ENCODE measurements at places on chromosomes 1 and 21.

GRCh38 chr1:12386130-12386529 is 156.3 kb downstream of the VPS13D start:
- DNase-seq = no peak
- no peaks in the 10 kb centered on the region for H3K4me1 ChIP-seq
- peaks cover 86% of the 10 kb centered on the region for H3K36me3 ChIP-seq
- no peak overlapping the region for H3K4me3 ChIP-seq

DNA sequence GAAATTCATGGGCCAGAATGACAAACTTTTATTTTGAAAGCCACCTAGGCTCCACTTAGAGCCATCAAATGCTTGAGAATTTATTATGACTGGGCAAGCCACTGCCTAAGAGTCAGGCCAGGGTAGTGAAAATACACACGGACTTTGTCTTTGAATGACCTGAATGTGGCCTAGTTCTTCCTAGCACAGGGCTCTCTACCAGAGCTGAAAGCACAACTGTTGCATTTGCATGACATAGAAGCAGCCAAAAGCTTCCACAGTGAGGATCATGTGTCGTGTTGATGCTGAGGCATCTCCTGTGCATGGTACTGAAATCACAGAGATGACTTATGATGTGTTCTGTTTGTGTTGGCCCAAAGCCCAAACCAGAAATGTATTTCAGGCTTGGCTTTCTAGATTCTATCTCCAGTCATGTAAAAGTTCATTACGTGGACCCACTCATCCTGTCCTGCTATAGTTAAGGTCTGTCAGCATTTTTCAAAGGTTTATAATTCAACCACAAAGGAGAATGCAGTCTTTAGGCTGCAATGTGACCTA is 164.0 kb upstream of the UBE2U start:
- no peaks in the 10 kb centered on the region for H3K27me3 ChIP-seq
- no peak overlapping the region for H3K4me3 ChIP-seq
- DNase-seq = no peak
- H3K27ac ChIP-seq = peak overlapping the region; percentile 71
- H3K36me3 ChIP-seq = no peaks in the 10 kb centered on the region
- H3K4me1 ChIP-seq = no peaks in the 10 kb centered on the region

DNA sequence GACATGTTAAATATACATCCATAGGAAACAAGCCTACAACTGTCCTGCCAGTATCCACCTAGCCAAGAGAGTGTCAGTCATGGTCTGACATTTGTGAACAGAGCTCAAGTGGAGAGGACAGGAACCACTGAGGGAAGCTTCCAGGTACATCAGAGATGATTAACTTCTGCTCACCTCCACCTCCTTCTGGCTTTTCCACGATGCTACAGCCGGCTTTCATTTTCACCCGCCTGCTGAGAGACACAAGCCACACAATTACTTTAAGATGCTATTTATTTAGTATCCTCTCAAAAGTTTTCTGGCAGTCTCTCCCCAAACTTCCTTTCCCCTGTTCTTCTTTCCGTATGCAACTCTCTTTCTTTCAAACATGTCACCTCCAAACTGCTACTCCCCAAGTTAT is 2.1 kb downstream of the ETV3 start:
- DNase-seq = no peak
- no peak overlapping the region for H3K4me3 ChIP-seq
- H3K36me3 ChIP-seq = peaks cover 47% of the 10 kb centered on the region

- no peak for DNase-seq
- H3K4me1 ChIP-seq = peaks cover 7% of the 10 kb centered on the region
- H3K36me3 ChIP-seq = no peaks in the 10 kb centered on the region
- H3K4me3 ChIP-seq = peak within 1 kb of the TSS; percentile 47
- no peaks in the 10 kb centered on the region for H3K27me3 ChIP-seq
Observed at GRCh38 chr21:38498057-38498833, at the start of gene ERG. TSS of gene ERG (minus strand) at chr21:38498477. CDS start at chr21:38498380, 97 bp downstream.

- DNase-seq = peak; percentile 90
- no peak overlapping the region for H3K27ac ChIP-seq
- H3K4me3 ChIP-seq = no peak overlapping the region
- no peaks in the 10 kb centered on the region for H3K4me1 ChIP-seq
- no peaks in the 10 kb centered on the region for H3K27me3 ChIP-seq
Observed at GRCh38 chr1:152458384-152459185, 44.5 kb upstream of the CRNN start.

DNA sequence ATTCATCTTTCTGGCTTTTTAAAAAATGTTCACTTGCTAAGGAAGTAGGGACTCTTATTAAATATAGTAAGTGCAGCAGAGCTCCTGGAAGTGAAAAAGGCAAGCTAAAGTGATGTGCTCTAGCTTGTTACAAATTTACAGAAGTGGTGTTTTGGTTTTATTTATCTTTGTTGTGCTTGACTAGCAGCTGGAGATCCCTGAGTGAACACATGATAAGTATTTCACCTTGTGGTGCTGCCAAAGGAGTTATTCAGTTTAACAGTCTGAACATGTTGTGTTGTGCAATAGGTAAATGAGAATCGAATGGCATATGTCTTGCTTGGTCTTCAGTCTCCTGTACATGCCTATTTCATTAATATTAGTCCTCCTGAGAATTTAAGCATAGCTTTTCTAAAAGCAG is 315.7 kb downstream of the TPR start:
- no peaks in the 10 kb centered on the region for H3K4me1 ChIP-seq
- no peaks in the 10 kb centered on the region for H3K27me3 ChIP-seq
- no peak overlapping the region for H3K27ac ChIP-seq
- DNase-seq = no peak
- H3K4me3 ChIP-seq = no peak overlapping the region
- no peaks in the 10 kb centered on the region for H3K36me3 ChIP-seq

- no peak for DNase-seq
- H3K36me3 ChIP-seq = no peaks in the 10 kb centered on the region
- no peak overlapping the region for H3K4me3 ChIP-seq
- no peaks in the 10 kb centered on the region for H3K4me1 ChIP-seq
- H3K27me3 ChIP-seq = no peaks in the 10 kb centered on the region
Observed at GRCh38 chr1:179187735-179188471, 41.6 kb downstream of the ABL2 start.

- H3K36me3 ChIP-seq = no peaks in the 10 kb centered on the region
- H3K4me1 ChIP-seq = no peaks in the 10 kb centered on the region
- no peaks in the 10 kb centered on the region for H3K27me3 ChIP-seq
Observed at GRCh38 chr1:69568421-69569174, 876 bp downstream of the LRRC7 start.

GRCh38 chr1:196732526-196732925 is 42.1 kb upstream of the CFHR3 start:
- no peak for DNase-seq
- H3K4me3 ChIP-seq = no peak overlapping the region
- peaks cover 7% of the 10 kb centered on the region for H3K36me3 ChIP-seq
- no peaks in the 10 kb centered on the region for H3K4me1 ChIP-seq
- no peak overlapping the region for H3K27ac ChIP-seq

- no peak overlapping the region for H3K27ac ChIP-seq
- peaks cover 7% of the 10 kb centered on the region for H3K4me1 ChIP-seq
- H3K4me3 ChIP-seq = no peak overlapping the region
- H3K27me3 ChIP-seq = no peaks in the 10 kb centered on the region
- H3K36me3 ChIP-seq = no peaks in the 10 kb centered on the region
Observed at GRCh38 chr1:246450611-246451251, 56.3 kb downstream of the SMYD3 start.

GRCh38 chr1:1020000-1020404 is at the start of gene AGRN:
TSS of gene AGRN (plus strand) at chr1:1020120. CDS start at chr1:1020173, 53 bp downstream.
- H3K27ac ChIP-seq = peak within 1 kb of the TSS; percentile 94
- H3K4me3 ChIP-seq = peak within 1 kb of the TSS; percentile 69

DNA sequence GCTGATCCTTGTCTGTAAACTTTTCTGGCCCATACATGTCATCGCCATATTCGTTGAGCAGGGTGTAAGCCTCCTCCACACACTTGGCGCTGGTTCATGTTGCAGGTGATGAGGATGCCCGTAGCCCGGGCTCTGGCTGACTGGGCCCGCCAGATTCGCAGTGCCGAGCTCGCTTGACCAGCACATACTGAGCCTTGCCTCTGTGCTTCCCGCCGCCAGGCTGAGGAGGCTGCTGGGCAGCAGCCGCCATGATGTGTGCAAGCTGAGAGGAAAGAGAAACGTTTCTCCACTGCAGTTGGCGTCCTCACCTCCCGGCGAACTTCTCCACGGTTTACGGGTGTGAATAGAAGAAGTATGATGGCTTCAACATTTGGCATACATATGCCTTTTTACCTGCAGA is 89.2 kb downstream of the LTN1 start:
- H3K27ac ChIP-seq = no peak overlapping the region
- no peaks in the 10 kb centered on the region for H3K27me3 ChIP-seq
- no peak overlapping the region for H3K4me3 ChIP-seq
- no peaks in the 10 kb centered on the region for H3K4me1 ChIP-seq
- no peaks in the 10 kb centered on the region for H3K36me3 ChIP-seq

GRCh38 chr1:84570436-84571149 is 3.6 kb downstream of the CTBS start:
- H3K4me1 ChIP-seq = peaks cover 8% of the 10 kb centered on the region
- DNase-seq = no peak
- no peak overlapping the region for H3K4me3 ChIP-seq
- no peaks in the 10 kb centered on the region for H3K27me3 ChIP-seq
- H3K36me3 ChIP-seq = peaks cover 11% of the 10 kb centered on the region

- H3K27ac ChIP-seq = peak overlapping the region; percentile 81
- H3K36me3 ChIP-seq = no peaks in the 10 kb centered on the region
- peaks cover 6% of the 10 kb centered on the region for H3K4me1 ChIP-seq
- no peaks in the 10 kb centered on the region for H3K27me3 ChIP-seq
- DNase-seq = no peak
Observed at GRCh38 chr1:14944471-14944985, 209.0 kb upstream of the TMEM51 start.

GRCh38 chr1:25933479-25934365 is 27.5 kb upstream of the STMN1 start:
- peaks cover 8% of the 10 kb centered on the region for H3K4me1 ChIP-seq
- no peak overlapping the region for H3K27ac ChIP-seq
- DNase-seq = no peak
- no peaks in the 10 kb centered on the region for H3K27me3 ChIP-seq

DNA sequence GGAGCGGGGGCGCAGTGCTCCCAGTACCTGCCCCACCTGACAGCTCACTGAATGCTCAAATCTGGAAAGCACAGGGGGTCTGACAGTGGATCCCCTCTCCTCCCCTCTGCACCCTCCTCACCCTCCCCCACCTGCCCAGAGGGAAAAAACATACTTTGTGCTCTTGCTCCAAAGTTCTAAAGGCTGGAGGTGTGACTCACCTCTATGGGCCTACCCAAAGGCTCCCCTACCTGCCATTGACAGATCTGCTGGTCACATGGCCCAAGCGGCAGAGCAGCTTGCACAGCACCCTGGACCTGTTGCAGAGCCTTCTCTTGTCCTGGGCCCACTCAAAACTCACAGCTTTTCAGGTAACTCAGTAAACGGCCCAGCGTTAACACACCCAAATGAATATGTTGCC is 55.7 kb downstream of the ADSS2 start:
- no peaks in the 10 kb centered on the region for H3K36me3 ChIP-seq
- no peak overlapping the region for H3K27ac ChIP-seq

DNA sequence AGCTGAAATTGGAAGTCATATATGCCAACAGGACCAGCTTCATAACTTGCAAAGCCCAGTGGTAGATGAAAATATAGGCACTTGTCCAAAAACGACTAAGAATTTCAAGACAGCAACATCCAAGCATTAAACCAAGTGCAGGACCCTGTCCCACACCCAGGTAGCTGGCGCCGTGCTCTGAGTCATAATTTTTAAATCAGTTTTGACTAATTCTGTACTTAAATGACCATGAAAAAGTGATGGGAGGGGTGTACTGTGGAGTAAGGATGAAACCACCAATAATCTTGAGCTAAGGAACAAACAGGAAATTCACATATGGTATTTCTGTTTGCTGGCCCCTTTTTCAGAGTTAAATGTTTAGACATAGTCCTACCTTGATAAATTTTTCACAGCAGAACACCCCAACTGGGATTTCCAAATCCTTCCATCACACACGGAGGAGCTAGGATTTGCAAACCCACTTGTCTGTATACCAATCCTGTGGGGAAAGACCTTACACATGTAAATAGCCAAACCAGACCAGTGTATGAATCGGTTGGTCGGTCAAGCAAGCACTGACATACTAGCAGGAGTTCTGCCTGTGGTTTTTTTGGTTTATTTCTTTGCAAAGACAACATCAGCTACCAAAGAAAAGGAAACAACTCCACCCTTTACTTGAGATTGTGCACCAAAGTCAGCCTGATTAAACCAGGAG is 235.7 kb upstream of the RAB4A start:
- H3K4me3 ChIP-seq = no peak overlapping the region
- no peak overlapping the region for H3K27ac ChIP-seq
- H3K27me3 ChIP-seq = no peaks in the 10 kb centered on the region
- no peaks in the 10 kb centered on the region for H3K36me3 ChIP-seq

DNA sequence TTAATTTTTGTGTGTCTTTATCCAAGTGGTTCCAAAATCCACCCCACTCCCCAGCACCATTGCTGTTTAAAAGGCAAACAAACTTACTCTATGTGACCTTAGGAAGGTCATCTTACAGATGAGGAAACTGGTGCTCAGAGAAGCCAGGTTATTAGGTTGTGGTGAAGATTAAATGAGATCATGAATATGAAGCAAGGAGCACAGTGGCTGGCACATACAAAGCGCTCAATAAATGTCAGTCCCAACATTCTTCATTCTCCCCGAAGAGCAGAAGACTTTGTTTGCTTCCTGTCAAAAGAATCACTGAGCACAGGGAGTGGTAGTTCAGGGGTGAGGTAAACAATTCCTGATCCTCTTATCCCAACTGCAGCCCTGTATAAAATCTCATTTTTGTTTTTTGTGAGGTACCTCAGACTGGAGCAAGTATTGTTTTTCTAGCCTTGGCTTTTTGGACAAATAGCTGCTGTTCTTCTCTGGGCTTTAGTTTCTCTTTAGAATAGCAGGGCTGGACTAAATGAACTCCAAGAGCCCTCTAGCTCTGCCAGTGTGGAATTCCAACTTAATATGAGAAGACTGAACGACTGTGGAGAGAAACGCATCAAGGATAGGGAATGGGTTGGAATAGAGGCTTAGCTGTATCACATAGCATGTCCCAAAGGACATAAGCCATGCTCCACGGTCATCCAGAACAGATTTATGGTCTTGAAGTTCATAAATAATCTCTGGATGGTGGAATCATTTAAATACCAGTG is 455.3 kb upstream of the USP24 start:
- peak overlapping the region; percentile 39 for H3K27ac ChIP-seq
- DNase-seq = no peak
- no peaks in the 10 kb centered on the region for H3K36me3 ChIP-seq
- no peaks in the 10 kb centered on the region for H3K4me1 ChIP-seq
- H3K4me3 ChIP-seq = no peak overlapping the region
- H3K27me3 ChIP-seq = no peaks in the 10 kb centered on the region

GRCh38 chr1:161190962-161191521 is 7.8 kb downstream of the ADAMTS4 start:
- no peak for DNase-seq
- H3K4me3 ChIP-seq = no peak overlapping the region
- no peaks in the 10 kb centered on the region for H3K4me1 ChIP-seq
- peaks cover 39% of the 10 kb centered on the region for H3K36me3 ChIP-seq

GRCh38 chr1:25799352-25799934 is 550 bp upstream of the SELENON start:
- H3K27me3 ChIP-seq = no peaks in the 10 kb centered on the region
- no peaks in the 10 kb centered on the region for H3K4me1 ChIP-seq
- no peaks in the 10 kb centered on the region for H3K36me3 ChIP-seq
- DNase-seq = no peak
- H3K4me3 ChIP-seq = peak overlapping the region; percentile 39

Measured in right atrium auricular region (tissue), 2 donors.